ENCODE measurements at places on chromosomes 3 and 15.

DNA sequence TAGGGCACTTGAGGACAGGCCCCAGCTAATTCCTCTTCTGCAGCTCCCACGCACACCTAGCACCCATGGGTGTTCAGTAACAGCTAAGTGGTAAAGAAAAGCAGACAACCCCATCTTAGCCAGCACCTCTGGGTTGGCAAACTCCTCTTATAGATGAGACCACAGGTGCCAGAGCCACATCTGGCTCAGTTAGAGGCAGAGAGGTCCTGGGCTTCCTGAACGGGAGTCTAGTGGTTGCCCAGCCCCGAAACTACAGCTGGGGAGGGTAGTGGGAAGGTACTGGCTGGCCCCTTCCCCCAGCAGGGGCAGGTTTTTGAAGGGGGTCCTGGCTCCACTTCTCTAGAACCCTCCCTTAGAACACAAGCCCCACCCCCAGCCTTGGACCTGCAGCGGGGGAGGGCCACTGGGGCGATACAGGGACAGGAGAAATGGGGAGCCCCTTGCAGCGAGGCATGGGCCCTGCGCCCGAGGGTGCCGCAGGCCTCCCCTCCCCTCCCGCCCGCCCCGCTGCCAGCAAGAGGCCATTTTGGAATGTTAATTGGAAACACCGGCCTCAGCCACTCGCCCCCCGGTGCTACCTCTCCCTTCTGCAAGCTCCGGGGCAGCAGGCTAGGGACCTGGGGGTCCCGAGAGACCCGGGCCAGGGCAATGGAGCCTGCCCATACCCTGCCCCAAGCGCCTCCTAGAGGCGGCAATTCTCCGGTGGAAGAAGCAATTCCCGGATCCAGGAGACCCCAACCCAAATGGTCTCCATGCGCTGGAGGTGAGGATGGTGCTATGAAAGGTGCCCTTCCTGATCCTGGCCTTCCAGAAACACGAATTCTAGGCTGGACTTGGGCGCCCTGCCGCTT is 1.5 kb downstream of the DUSP7 start:
- peak; percentile 44 for DNase-seq

- DNase-seq: no peak
Measured at GRCh38 chr15:79176151-79176550, 85.6 kb upstream of the RASGRF1 start.

GRCh38 chr3:127473244-127474024 is 117.1 kb downstream of the TPRA1 start:
- DNase-seq: no peak

DNA sequence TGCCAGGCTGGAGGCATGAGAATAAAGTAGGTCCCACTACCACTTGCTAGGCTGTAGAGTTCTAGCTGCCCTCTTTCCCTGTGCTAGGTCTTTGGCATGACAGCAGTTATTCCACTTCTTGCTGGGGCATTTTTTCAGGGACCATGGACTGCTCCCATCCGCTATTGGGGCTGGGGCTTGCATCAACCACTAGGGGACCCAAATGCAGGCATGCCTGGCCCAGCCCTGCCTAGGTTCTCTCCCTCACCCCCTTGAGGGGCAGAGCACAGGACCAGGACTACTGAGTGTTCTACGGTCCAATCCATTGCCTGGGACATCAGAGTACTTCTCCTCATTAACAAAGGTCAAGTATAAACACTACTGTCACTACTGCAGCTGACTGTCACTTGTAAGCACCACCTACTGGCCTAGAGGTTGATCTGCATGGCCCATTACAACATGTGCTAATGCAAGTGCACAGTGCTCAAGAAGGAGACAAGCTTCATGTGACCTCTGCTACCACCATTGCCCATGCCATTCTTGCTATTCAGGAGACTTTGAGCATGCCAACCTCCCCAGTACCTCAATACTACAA is 270.5 kb downstream of the MBNL1 start:
- no peak for DNase-seq

DNA sequence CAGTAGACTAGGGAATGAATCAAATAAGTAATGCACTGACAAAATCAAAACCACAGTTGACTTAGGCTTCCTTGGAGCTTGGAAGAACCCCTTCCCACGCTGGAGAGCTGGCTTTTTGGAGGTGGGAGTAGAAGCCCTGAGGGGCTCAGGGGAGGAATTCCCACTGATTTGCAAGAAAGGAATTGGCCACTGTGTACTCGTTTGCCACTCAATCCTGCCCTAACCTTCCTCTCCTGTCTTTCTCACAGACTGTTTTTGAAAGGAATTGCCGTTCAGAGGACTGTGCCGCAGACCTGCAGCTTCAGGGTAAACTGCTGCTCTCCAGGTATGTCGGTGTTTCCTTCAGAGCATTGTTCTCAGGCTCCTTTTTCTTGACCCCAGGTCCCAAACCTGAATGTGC is 208.2 kb upstream of the CTDSPL start:
- DNase-seq: no peak

- DNase-seq: no peak
Measured at GRCh38 chr3:52633786-52634185, 51.9 kb downstream of the PBRM1 start.

- no peak for DNase-seq
Measured at GRCh38 chr15:36221992-36222391, 357.4 kb upstream of the CDIN1 start.

DNA sequence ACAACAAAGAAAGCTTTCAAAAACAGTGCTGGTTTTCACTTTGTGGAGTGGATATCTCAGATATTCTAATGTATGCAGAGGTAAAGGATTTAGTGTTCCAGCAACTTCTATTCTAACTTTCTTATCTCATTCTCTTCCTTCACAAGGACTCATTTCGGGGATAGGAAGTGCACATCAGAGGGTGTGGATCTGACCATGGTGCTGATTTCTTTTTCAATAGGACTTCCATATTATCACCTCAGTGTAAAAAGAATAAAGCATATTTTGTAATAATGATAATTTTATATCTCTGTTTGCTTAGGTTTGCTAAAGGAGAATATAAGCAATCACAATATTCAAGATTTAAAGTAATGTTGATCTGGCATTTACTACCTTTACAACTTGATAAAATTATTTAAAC is 12.5 kb upstream of the CADM2 start:
- no peak for DNase-seq

- no peak for DNase-seq
Measured at GRCh38 chr3:106809623-106810299, 567.5 kb upstream of the CCDC54 start.

DNA sequence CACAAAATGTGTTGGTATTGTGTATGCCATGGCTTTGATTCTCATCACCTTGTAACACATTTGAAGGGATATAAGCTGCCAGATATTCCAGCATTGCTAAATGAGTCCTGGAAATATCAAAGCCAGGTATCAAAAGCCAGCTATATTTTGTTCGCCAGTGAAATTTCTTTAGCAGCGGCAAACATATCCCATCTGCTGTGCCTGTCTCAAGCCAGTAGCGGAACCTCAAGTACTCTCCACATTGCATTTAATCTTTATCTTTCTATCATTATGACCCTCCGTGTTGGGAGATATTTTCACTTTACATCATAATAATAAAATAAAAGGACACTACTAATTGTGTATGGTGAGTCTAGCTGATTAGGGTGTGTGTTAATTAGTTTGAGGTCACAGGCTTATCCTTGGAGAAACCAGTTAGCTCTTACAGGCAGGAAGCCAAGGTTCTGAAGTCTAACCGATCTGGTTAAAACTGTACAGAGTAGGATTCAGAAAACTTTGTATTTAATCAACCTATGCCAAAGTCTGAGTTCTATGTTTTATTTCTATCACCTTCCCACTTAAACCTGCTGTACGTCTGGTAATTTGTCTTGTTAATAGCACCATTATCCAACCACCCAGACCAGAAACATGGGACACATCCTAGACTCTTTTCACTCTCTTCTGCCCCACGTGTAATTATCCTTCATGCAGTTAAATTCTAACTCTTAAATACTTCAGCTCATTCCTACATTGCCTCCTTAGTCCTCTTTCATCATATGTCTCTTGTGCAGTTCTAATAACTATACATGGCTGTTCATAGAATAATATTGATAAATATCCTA is 14.5 kb downstream of the TIPARP start:
- no peak for DNase-seq

GRCh38 chr3:48492461-48493202 is 11.3 kb downstream of the SHISA5 start:
- DNase-seq: no peak

DNA sequence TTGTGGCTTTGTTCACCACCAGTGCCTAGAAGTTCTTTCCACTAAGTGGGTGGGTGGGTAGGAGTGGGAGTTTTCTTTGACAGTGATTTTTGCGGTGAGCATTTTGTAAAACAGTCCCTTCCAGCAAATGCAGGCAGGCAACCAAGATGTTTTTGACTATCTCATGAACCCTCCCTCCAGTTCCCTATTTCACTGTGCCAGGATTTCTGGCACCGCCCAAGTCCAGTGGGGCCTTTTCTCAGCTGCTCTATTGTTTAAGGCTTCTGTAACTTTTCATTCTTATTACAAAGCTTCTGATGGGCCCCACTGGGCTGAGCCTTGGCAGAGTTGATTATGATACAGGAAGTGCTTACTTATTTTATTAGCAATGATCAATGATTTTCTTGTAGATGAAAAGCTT is 236.0 kb downstream of the EDEM1 start:
- no peak for DNase-seq

DNA sequence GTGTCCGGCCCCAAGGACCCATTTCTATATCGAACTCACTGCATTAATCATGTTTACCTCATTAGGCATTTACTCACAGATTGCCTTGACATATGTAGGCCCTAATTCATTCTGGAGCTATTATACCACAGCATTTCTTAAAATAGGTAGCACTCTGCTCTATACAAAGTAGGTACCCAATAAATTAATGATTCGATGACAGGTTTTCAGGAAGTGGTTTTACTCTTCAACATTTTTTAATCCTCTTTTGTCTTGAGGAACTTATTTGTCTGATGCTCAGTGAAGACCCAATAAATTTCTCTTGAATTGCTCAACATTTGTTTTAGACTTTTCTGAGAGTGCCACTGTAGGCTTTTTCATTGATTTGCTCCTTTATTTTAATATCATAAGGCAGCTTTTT is 12.1 kb downstream of the TGFBR2 start:
- DNase-seq: no peak

DNA sequence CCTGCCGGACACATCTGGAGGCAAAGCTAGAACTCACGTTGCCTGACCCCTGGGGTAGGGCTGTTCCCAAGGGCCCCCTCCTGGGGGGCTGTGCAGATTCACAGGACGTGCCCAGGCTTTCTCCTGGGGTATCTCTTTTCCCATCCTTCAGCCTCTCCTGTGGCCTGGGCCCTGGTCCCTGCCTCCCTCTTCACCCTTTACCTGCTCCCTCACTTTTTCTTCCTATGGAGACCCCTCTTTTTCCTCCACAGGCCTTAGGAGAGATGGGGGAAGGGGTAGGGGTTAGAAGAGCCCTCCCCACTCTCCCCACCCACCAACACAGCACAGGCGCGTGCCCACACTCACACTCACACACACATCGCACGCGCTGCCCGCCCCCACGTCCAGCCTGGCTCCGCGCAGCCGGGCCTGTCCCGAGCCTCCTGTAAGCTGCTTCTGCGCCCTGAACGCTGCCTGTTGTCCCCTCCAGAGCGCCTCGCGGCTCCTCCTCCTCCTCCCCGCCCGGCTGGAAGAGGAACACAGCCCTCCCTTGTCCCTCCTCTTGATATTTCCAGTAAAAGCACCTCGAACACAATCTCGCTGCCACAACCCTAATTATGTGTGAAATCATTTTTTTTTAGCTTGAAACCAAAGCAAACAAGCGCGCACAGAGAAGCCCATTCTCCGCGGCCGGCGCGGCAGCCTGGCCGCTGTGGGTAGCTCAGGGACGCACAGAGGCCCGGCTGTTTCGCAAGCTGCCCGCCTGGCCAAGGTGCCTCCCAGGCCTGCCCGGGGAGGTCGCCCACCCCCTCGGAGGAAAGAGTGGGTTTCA is 33.9 kb upstream of the ACAN start:
- DNase-seq: peak; percentile 56

DNA sequence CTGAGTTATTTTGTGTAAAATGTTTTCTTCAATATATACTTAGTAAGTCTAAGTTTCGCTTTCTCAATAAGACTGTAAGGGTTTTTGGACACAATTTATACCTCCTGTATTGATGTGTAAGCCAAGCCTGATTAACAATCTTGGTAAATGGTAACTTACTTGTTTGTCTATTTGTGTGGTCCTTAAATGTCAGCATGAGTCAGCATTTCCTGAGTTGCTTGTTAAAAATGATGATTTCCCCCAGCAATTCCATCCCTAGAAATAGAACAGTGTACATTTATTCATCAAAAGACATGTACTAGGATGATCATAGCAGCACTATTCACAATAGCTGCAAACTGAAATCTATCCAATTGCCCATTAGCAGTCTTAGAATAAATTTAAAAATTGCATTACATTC is 53.4 kb upstream of the LRIG1 start:
- DNase-seq: no peak

DNA sequence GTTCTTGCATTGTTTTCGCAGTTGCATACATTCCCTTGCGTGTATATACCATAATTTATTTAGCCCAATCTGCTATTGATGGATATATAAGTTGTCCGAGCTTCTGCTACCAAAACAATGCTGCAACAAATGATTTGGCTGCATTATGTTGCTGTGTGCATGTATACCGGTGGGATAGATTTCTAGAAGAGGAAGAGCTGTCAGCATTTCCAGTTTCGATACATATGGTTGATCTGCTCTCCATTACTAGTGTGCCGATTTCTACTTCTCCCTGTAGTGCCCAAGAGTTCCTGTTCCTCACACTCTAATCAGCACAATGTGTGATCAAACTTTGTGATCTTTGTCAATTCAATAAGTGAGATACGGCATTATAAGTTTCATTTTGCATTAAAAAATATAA is 92.8 kb upstream of the NMNAT3 start:
- no peak for DNase-seq

GRCh38 chr3:138079901-138080300 is 35.5 kb downstream of the DZIP1L start:
- no peak for DNase-seq

GRCh38 chr3:128714887-128715491 is 11.0 kb upstream of the RAB7A start:
- no peak for DNase-seq

GRCh38 chr3:55486857-55487380 is at the start of gene WNT5A:
Gene WNT5A (minus strand): TSS chr3:55487306. CDS start chr3:55486985, 321 bp downstream.
- DNase-seq: peak; percentile 43

- no peak for DNase-seq
Measured at GRCh38 chr3:43341788-43342187, 55.4 kb downstream of the SNRK start.

GRCh38 chr3:46708401-46709156 is 7.4 kb downstream of the TMIE start:
- DNase-seq: no peak

- no peak for DNase-seq
Measured at GRCh38 chr15:50744601-50745000, 20.9 kb downstream of the SPPL2A start.

Data from AG20443 (cell line).